ENCODE measurements at places on chromosomes 1 and 21.

- no peak for DNase-seq
Measured at GRCh38 chr1:24049733-24050132, 62.2 kb downstream of the MYOM3 start.

GRCh38 chr1:190453550-190453949 lies 24.1 kb downstream of the BRINP3 start:
- no peak for DNase-seq

DNA sequence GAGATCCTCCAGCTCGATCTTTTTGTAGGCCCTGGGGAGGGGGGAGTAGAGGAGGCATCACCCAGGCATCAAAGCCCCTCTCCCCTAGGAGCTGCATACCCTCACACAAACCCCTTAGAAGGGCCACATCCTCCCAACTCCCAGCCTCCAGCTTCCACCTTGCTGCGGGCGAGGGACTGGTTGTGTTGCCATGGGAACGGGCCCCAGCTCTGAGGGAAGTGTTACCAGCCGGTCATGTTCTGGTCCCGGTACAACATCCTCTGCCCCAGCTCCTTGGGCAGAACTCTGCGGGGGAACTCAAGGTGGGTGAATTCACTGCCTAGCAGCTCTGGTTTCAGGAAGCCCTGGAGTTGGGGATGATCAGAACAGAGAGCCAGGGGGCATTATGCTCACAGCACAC lies 4.1 kb downstream of the PPM1J start:
- DNase-seq: no peak

DNA sequence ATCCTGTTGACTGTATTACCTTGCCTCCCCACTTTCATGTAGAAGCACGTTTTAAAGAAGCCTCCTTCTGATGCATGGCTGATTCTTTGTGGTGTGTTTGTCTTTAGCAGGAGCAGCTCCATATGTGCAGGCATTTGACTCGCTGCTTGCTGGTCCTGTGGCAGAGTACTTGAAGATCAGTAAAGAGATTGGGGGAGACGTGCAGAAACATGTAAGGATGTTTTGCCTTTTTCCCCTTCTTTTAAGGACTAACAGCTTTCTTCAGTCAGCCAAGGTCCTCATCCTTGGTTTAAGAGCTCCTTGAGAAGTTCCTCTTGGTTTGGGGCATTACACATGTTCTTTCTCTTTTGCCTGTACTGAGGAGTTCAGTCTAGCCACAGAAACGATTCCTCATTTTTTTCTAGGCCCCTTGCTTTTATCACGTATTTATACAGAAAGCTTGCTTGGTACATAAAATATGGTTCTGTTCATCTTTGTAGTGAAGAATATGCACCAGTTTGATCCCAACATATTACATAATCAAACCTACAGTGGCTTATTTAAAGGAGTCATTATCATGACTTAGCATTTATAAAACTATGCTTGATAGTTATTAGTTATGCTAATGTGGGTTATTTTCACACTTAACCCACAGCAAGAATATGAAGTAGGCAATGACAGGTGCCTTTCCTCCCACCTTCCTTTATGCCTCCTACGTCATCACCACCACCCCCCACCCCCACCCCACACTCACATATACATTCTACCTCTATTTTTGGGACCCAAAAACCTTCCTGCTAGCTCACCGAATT lies 19.6 kb downstream of the CAP1 start:
- DNase-seq: no peak

DNA sequence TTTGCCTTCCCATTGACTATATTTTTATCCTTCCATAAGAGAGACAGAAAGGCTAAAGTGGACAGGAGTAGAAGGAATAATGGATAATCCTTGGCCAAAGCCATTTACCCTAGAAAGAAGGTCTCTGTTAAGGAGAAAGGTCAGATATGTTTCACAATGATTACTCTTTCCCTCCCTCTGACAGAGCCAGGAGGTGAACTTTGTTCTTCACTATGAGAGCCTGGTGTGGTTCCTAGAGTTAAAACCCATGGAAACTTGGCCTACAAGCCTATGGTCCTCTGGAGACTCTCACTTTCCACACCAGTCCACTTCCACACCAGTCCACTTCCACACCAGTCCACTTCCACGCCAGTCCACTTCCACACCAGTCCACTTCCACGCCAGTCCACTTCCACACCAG lies 479.9 kb upstream of the ZP4 start:
- no peak for DNase-seq

DNA sequence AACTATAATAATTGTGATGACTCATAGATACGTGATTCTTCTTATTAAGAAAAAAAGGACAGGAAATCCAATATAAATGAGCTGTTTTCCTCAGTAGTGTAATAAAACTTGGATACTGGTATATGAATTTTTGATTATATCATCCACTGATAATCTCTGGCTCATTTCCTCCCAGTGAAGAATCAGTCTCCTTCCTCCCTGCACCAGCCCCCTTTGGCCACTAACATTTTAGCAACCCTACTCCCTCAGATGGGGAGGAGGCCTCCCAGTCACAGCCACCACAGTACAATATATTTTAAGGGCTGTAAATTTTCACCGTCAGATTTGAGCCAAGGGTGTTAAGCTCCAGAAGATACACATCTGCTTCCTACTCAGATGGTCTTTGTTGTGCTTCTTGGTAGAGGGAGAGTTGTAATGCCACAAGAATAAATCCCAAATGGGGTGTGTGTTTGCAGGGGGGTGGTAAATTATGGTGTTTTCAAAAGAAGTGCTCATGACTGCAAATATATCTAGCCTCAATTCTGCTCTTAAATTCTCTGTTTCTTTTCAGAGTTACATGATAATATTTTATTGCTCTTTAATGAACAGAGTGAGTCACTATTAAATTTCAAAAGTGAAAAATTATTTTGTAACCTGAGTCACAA lies 153.5 kb downstream of the HLX start:
- DNase-seq: no peak

- no peak for DNase-seq
Measured at GRCh38 chr1:58779801-58780382, 4.0 kb downstream of the JUN start.

GRCh38 chr1:217135569-217135915 lies 412.3 kb upstream of the ESRRG start:
- DNase-seq: no peak

GRCh38 chr1:174666248-174666647 lies 218.5 kb downstream of the GPR52 start:
- DNase-seq: no peak

- DNase-seq: no peak
Measured at GRCh38 chr21:38538353-38538752, 40.1 kb upstream of the ERG start.

GRCh38 chr21:29349702-29350101 lies 51.0 kb downstream of the BACH1 start:
- DNase-seq: no peak

GRCh38 chr1:17893891-17894631 lies 138.9 kb downstream of the ACTL8 start:
- peak; percentile 25 for DNase-seq

DNA sequence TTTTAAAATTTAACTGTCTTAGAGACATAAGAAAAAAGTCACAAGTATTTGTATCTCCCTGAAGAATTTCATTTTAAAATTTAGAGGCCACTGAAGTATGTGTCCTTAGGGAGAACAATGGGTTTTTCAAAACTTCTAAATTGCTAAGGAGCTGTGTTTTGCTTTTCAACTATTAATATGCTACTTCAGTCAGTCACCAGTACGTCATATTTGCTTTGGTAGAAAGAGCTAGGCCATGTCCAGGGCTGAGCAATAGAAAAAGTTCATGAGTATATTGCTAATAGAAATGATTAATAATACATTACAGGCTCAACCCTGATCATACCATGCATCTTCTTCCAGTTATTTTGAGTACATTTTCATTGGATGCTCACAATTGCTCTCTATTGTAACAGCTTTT lies 1.7 kb upstream of the SGIP1 start:
- DNase-seq: no peak

- DNase-seq: no peak
Measured at GRCh38 chr1:25009671-25010262, 79.7 kb upstream of the RUNX3 start.

DNA sequence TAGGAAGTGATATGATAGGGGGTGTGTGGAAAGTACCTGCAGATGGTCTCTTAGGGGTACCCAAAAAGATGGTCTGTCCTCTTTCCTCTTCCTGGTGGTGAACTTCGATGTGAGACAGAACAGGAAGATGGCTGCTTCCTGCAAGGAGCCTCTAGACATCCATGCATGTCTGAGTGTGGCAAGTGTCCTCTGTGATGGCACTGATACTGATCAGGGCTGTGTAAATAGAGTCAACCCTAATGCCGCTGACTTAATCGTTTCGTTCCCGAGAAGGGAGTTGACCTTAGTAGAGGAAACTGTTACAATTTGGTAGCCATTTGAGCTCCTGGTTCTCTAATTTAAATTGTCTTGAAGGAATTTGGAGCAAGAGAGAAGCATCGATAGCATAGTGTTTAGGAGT lies 168.6 kb downstream of the VPS13D start:
- DNase-seq: no peak

DNA sequence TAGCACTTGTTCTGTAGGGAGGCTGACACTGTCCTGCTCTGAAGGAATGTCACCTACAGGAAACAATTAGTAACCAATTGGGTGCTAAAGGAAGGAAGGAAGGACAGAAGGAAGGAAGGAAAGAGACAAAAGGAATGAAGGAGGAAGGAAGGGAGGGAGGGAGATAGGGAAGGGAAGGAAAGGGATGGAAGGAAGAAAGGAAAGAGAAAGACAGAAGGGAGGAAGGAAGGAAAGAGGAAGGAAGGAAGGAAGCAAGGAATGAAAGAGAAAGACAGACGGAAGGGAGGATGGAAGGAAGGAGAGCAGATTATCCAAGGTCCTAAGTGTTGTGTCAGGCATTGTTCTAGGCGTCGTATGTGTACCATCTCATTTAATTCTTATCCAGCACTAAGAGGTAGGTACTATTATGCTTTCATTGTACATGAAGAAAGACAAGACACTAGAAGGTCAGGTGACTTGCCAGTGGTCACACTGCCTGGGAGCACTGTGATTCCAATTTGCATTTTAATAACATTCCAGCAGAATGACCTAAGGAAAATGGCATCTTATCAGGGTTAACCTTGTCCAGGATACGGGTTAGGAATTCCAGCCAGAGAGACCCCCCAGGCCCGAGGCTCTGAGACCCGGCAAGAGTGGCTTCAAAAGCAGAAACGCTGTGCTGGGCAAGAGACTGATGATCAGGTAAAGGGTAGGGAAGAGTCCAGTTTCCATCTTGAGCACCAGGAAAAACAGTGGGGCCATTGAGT lies 29.6 kb downstream of the CLIC6 start:
- no peak for DNase-seq

DNA sequence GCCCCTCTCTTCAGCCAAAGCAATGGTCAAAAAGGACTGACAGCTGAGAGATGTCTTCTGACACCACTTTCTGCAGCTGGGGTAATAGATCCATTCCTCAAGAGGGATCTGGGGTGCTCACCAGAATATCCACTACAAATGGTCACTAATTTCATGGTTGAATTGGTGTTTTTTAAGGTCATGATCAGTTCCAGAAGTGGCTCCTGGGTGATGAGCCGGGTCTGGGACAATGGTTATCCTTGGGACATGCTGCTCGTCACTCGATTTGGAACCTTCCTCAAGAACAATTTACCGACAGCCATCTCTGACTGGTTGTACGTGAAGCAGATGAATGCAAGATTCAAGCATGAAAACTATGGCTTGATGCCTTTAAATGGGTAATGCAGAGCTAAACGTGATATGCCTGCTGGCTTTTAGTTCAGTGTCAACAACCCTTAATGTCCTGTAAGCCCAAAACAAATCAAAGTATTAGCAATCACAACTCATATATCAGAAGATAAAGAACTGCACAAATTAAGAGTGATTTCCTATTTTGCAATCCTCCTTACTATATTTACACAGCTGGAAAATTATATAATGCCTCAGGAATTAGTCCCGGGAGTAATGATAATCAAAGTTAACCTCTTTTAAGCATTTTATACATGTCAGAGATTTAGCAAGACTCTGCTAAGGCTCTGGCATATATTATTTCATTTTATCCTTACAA lies 20.1 kb downstream of the FMO3 start:
- no peak for DNase-seq

DNA sequence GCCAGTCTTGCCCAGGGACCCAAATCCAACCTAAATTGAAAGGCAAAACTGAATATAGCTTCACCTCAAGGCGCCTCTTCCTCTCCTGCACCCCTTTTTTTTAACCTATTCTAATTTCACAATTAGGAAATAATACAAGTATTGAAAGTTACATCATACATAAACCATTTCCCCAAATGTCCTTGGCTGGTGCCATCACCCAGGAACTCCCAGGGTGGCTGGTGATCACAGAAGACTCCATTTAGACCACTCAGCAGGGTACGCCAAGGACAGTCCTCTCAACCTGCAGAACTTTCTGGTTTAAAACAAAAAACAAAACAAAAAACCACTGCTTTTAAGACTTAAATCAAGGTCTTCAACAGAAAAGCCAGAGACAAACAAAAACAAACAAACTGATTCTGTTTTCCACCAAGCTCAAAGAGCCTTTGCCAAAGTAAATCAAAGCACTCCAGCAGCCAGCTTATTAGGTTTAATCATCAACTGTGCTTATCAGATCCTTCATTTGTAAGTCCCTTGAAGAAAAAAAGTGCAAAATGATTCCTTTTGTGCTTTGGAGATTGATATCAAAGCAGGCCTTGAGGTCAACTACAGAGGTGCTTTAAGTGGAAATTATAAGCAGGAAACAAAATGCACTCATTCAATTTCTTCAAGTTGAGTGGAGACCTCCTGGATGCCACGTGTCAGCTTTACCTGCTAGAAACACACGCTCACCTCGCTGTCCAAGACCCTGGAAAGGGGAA lies 113.0 kb downstream of the ETS2 start:
- DNase-seq: no peak

DNA sequence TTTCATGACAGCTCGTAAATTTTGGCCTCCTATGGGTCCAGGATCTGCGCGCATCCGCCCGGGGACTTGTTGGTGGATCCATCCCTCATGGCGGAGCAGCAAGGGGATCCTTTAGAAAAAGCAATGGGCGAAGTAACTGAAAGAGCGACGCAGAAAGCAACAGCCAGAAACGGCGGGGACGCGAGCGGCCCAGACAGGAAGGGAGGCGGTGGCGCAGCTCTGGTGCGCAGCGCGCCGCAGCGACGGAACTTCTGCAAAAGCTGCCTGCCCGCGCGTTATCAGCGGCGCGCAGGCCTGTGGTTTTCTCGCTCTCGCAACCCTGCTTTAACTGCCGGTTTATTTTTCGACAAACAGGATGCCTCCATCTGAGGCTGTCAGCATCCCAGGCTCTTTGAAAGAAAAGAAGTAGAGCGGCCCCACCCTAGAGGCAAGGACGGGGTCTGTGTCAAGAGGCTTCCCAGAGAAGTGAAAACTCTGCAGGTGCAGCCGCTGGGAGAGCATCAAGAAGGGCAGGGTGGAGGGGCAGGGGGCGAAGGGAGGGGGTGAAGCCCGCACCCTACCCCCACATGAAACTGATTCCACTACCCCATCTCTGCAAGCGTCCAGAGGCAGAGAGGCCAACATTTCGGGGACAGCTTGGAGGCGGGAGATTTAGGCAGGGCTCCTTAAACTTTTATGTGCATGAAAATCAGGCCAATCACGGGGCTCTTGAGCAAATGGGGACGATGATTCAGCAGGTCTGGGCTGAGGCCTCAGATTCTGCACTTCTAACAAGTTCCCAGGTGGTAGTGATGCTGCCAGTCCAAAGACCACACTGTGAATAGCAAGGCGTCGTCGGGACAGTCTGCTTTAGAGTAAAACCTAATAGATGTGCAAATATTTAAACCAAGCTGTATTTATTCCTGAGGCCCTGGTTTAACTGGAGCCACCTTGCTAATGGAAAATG lies 22.2 kb downstream of the RUNX1 start:
- DNase-seq: peak; percentile 93

- no peak for DNase-seq
Measured at GRCh38 chr1:226778657-226779058, 39.6 kb upstream of the ITPKB start.

- no peak for DNase-seq
Measured at GRCh38 chr1:96880626-96881025, 159.0 kb downstream of the PTBP2 start.
